ENCODE measurements at places on chromosomes 2 and 18. TPM values are rescaled to one million over a fixed set of nuclear protein-coding genes. Genes with fewer than 3 reads are reported as not detected.
A peak's percentile ranks its signal among the peaks of the same experiment; 100 is the strongest.

Gene POTEC
- polyA plus RNA-seq, result not detected

Gene MOCOS
- 17.9 TPM for polyA plus RNA-seq

Gene C2orf78
- polyA plus RNA-seq, result not detected

GRCh38 chr2:21804151-21804550 lies 680.4 kb downstream of the TDRD15 start:
- no peak for DNase-seq

Gene OSR1
- polyA plus RNA-seq, result 21.1 TPM

- peak; percentile 39 for DNase-seq
These were observed 38.2 kb upstream of the CYP1B1 start for GRCh38 chr2:38113981-38114708.

- DNase-seq, result no peak
These were observed 1468.4 kb upstream of the NXPH2 start for GRCh38 chr2:140248623-140249022.
